ENCODE measurements at places on chromosomes 7 and 10.
A peak's percentile ranks its signal among the peaks of the same experiment; 100 is the strongest.

DNA sequence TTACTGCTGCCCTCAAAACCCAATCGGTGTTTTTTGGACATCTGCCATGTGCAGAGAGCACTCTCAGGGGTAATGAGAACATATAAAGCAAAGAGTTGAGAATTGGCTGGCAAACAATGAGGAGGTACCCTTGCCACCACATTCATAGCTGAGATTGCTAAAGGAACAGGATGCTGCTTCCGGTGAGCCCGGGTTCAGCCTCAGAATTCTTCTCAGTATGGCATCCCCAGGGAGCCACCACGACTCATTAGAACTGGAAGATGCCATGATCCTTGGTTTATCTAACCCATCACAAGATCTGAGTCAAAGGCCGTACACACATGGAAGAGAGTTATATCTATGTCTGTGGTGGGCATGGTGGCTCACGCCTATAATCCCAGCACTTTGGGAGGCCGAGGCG lies 174.4 kb downstream of the ARID5B start:
- ATAC-seq = no peak

- no peak for ATAC-seq
These were observed 1091.4 kb downstream of the CNTNAP2 start for GRCh38 chr7:147207988-147208387.

DNA sequence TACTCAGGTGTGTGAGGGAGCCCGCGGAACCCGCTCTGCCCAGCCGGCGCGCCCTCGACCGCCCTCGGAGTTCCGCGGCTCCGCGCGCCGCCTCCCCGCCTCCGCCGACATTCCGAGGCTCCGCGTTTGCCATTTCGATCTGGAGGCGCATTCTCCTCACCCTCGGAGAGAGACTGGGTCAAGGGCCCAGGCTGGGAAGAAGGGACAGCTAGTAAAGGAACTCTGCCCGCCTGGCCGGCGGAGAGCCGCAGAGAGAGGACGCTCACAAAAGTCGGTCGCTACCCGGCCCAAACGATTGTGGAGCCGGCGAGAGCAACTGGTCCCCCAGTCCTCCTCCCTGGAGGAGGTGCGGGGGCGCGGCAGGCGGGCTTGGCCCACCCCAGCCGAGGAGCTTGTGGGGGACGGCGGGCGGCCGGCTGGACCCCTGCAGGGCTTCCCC lies 74.5 kb upstream of the LEP start:
- peak; percentile 1 for ATAC-seq

- no peak for ATAC-seq
These were observed 167.8 kb upstream of the ITGB1 start for GRCh38 chr10:33125522-33126517.

DNA sequence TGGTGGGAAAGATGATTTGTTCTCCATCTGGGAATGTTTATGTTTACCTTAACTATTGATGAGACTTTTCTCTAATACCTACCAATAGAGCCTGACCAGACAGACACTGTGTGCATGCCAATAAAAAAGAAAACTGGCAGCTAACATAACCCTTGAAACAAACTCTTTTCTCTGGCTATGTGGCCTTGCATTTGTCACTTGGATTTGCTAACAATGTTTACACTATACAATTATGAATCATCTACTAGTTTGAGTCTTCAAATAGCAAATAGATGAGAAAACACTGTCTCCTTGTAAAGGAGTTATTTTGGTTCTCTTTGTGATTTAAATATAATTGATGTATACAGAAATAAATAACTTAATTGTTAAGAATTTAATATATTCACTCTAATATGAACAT lies 273.1 kb downstream of the SEMA3D start:
- peak; percentile 28 for ATAC-seq

- no peak for ATAC-seq
These were observed at the start of gene HIP1 for GRCh38 chr7:75738604-75738974. TSS of gene HIP1 (minus strand) at chr7:75738941. CDS start at chr7:75738920, 21 bp downstream.

All from SK-N-SH treated with all-trans-retinoic acid at 6 μM for 48 hours (cell line).